ENCODE measurements at places on chromosomes 12 and 14.
A peak's percentile ranks its signal among the peaks of the same experiment; 100 is the strongest.

DNA sequence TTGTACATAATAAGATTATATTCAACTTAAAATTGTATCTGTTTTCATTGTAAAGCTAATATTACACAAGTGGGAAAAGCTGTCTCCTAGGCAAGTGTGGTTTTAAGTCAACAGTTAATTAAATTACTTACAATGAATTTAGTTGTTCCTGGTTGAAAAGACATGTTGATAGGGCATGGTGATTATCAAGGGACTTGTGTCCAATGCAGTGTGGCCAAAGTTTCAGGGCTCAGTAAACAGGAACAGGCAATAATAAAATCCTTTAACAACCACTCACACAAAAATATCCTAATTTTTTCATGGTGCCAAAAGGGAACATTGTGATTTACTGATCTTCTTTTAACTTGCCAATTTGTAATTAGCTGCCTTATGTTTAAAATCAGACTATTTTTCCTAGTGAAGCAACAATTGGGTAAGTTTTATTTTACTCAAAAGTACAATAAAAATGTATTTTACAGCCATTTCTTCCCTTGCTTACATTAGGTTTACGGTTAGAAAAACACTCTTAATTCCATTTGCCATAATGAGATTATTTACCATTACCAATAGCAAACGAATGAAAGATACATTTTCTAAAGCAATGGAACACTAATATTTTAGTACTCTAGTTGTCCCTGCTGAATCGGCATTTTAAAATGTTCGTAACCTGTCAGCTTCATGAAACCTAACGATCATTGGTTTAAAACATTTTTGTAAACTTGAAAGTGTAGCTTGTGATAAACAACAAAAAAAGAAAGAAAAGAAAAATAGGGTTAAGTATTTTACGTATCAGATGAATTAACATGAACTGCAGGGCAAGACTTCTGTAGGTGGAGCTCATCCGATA lies 1.8 kb upstream of the WNK1 start:
- peak; percentile 6 for DNase-seq

DNA sequence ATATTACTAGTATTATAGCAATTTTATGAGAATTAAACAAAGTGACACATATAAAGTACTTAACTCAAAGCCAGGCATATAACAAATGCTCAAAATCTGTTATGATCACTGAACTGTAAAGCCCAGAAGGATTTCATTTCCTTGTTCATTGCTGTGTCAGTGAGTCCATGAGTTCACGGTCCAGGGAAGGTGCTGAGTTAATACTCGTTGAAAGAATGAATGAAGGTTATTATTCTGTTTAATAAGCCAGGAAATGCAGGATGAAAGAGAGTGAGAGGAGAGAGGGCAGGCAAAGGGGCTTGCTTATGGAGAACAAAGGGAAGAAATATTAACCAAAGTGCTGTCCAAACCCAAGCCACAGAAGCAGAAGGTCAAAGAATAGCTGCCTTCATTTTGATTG lies 40.2 kb upstream of the NT5DC3 start:
- no peak for DNase-seq

DNA sequence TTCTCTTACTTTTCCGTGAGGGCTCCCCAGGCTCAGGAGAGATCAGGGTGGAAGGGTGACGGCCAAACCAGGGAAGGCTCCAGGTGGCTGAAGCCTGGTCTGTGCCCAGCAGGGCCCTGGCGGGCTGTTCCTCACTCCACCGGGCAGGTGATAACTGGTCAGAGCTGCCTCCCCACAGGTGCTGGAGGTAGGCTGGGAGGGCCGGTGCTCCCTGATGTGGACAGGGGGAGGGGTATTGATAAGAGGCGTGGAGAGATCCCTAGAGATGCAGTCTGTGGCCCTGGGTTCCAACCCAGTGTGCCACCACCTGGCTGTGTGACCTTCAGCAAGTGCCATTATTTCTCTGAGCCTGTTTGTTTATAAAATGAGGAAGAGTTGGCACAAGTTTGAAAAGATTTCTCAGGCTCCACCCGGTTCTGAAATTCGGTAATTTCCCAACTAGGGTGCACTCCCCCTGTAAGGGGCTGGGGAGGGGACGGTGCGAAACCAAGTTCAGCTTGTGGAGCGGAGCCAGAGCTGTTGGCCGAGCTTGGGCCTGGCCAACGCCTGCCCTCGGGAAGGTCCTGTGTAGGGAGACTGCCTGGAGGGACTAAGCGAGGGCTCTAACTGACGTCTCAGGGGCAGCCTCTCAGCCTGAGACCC lies 1.0 kb upstream of the NR4A1 start:
- DNase-seq: no peak

GRCh38 chr12:104546575-104546974 lies 89.8 kb downstream of the CHST11 start:
- DNase-seq: no peak

- DNase-seq: no peak
These were observed 36.2 kb downstream of the ANAPC7 start for GRCh38 chr12:110367181-110367864.

- no peak for DNase-seq
These were observed 197.0 kb downstream of the SLC41A2 start for GRCh38 chr12:104761091-104761490.

- DNase-seq: peak; percentile 68
These were observed 1.8 kb downstream of the FBXL14 start for GRCh38 chr12:1592444-1593173.

- DNase-seq: no peak
These were observed 271 bp downstream of the DNAI7 start for GRCh38 chr12:25194722-25195055.
